Daoy (cell line): ENCODE measurements at places on chromosomes 2 and 18. TPM values are rescaled to one million over a fixed set of nuclear protein-coding genes. Genes with fewer than 3 reads are reported as not detected.

DNA sequence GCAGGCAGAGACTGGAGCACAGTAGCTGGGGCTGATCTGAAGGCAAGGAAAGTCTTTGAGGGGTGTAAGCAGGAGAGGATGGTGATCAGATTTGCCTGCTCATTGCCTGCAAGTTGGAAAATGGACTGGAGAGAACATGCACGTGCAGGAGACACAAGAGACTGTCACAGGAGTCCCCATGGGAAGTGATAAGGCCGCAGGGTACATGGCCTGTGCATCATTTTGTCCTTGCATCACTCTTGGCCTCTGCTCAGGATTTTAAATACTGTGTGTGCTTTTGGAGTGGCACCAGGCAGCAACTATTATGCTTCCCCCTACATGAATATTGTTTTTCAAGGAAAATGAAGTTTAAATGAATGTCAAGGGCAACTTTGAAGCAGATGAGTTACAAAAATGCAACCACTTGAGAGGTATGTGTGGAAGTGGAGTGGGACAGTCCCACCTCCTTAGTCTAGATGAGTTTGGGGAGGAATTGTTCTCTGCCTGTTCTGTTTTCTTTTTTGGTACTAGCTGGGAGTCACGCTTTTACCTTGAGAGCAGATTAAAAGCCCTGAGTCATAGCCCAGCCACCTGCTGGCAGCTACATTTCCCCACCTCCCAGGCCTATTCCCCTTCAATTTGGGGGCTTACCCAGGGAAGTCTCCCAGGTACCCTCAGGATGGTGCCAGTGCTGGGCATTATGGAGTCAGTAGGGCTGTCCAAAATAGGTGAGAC lies 19.3 kb downstream of the MAPK4 start:
- DNase-seq = no peak

Gene OSBPL1A
- 13.5 and 23.5 TPM in 2 replicates for total RNA-seq

Gene TANK
- total RNA-seq = 39.7 and 44.3 TPM in 2 replicates

Gene RFX8
- 0.69 and 4.6 TPM in 2 replicates for total RNA-seq

Gene DQX1
- 1.1 TPM in 1 of 2 replicates, not detected in the other for total RNA-seq
